Testis (tissue), 5 donors: ENCODE measurements at places on chromosomes 6 and 20. TPM values are rescaled to one million over a fixed set of nuclear protein-coding genes. Genes with fewer than 3 reads are reported as not detected.

TRIM10 gene
- polyA plus RNA-seq = 0.17 TPM

CENPQ gene
- 2.8 TPM for polyA plus RNA-seq

PRND gene
- polyA plus RNA-seq = 147 TPM

- peaks cover 4% of the 10 kb centered on the region for H3K4me1 ChIP-seq
- H3K4me3 ChIP-seq = no peak overlapping the region
- H3K27ac ChIP-seq = no peak overlapping the region
- no peak for DNase-seq
Observed at GRCh38 chr6:122997541-122998150, 1.6 kb downstream of the CLVS2 start.

DNA sequence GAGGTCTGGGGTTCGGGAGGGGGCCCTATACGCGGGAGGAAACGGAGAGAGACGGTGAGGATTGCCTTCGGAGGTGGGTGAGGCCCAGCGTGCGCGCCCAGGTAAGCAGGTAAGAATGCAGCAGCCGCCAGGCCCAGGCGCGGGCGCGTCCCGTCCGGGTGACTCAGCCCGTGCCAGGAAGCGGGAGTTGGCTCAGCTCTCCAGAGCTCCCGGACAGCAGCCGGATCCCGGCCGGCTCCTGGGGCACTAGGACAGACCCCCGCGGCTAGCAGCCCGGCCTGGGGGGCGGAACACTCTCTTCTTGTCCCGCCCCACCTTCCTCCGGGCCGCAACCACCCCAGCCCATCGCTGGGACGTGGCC is 1.5 kb upstream of the MDFI start:
- no peaks in the 10 kb centered on the region for H3K36me3 ChIP-seq
- H3K27ac ChIP-seq = no peak overlapping the region
- DNase-seq = no peak
- H3K4me1 ChIP-seq = peaks cover 22% of the 10 kb centered on the region

DNA sequence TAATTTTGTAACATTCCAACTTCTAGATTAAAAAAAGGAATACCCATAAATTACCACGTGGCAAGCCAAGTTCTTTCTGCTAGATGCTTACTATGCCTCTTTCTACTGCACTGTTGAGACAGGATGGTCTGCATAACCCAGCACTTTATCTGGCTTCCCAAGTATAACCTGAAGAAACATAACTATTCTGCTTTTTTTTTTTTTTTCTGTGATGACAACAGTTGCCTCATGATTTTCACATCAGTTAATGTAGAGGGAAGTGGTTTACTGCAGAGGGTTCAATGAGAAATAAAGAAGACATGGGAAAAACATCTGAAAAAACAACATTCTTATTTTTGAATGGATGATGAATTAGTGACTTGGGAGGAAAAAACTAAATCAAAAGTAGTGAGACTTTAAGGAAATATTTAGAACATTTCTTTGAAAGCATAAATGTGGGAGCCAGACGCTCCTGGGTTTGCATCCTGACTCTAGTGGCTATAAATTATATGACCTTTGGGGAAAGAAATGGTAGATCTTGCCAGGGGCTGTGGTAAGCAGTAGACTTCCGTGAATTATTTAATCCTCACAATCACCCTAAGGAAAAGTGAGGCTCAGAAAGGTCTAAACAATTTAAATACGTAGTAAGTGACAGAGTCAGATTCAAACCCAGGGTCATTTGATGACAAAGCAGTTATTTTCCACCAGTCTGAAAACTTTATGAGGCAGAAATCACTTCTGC is 230.7 kb downstream of the PHACTR1 start:
- no peak for DNase-seq
- no peak overlapping the region for H3K4me3 ChIP-seq
- H3K27me3 ChIP-seq = no peaks in the 10 kb centered on the region
- peaks cover 14% of the 10 kb centered on the region for H3K4me1 ChIP-seq
- no peaks in the 10 kb centered on the region for H3K36me3 ChIP-seq
